Stimulated activated CD8-positive, alpha-beta memory T cell treated with anti-CD3 and anti-CD28 coated beads, Interleukin-2, amount 100 ng/mL, for 1 hour (primary cell): ENCODE measurements at places on chromosomes 5 and 9.

DNA sequence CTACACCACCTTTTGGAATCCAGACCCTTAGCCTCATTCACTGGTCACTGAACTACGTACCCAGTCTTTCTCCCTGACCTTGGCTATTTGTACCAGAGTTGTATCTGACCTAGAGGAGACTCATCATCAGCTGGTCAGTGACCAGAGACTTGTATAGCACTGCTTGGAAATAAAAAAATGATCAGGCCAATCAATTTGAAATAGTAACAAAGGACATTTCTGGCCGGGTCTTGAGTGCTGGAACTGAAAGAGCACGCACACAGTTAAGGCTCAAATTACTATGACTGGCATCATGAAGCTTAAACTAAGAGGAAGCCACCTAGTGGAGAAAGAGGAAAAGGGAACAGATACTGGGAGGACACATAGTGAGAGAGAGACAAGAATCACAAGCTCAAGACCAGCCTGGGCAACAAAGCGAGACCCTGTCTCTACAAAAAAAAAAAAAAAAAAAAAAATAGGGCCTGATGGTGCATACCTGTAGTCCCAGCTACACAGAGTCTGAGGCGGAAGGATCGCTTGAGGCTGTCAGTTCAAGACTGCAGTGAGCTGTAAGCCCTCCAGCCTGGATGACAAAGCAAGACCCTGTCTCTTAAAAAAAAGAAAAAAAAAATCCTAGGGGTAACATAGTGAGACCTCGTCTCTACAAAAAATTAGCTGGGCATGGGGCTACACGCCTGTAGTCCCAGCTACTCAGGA lies 12.8 kb upstream of the SRP19 start:
- DNase-seq, result no peak

GRCh38 chr9:105150991-105151685 lies 93.3 kb upstream of the SLC44A1 start:
- DNase-seq, result no peak

DNA sequence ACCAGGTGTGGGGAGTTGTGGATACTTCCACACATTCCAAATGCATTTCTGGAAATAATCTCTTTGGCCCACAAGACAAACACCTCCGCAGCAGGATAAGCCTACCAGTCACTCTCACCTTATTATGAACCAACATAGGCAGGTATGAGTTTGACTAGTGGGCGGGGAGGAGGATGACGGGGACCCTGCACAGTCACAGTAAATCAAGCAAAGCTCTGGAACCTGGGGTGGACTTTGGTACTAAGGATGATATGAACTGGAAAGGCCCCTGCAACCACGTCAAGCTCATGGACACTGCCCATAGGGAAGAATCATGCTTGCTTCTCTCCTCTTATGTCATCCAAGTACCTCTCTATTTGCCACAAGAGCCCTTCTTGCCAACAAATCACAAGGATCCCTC lies 259.4 kb downstream of the HSPA4 start:
- DNase-seq, result no peak

DNA sequence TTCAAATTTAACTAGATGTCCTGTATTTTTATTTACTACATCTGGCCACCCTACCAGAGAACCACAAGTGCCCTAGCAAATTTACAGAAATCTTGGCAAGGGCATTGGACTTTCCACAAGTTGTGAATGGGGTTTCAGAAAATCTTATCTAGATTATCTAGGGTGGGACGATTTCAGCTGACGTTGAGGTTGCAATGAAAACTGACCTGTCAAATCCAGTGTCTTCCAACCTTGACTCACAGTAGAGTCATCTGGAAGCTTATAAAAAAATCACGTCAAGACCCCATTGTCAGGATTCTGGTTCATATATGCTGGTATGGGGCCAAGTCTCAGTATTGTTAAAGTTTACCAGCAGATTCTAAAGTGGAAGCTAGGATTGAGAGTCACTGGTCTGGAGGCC lies 109.6 kb upstream of the ACTBL2 start:
- DNase-seq, result no peak

GRCh38 chr9:131237931-131238401 lies 38.3 kb downstream of the FAM78A start:
- DNase-seq, result peak; percentile 68

DNA sequence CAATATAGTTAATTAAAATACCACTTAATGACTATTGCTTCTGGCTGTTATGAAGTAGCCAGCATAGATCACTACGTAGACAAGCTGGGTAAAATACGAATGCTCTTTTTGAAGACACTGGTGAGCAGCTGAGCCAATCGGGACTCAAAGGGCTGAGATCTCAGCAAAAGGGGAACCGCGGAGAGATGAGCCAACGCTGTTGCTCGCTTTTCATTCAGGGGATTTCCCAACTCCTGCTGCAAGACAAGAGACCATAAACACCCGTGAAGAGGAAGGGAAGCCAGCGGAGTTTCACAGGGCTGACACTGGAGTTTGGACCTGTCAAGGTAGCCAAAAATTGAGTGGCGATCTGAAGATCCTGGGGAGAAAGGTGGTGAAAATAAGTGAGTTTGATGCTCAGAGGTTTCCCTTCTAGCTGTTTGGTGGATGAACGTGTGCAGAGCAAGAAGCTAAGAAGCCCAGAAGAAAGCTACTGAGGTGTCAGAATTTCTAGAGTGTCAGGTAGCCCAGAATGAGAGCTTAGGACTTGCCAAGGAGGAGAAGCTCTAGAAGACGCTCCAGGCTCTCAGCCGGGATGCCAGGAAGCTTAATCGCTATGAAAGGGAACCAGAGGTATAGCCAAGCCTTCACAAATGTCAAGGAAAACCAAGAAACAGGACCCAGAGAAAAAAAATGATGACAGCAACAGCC lies 79.6 kb upstream of the RNU6ATAC start:
- DNase-seq, result no peak

GRCh38 chr9:134891053-134891452 lies 10.4 kb downstream of the FCN2 start:
- no peak for DNase-seq

DNA sequence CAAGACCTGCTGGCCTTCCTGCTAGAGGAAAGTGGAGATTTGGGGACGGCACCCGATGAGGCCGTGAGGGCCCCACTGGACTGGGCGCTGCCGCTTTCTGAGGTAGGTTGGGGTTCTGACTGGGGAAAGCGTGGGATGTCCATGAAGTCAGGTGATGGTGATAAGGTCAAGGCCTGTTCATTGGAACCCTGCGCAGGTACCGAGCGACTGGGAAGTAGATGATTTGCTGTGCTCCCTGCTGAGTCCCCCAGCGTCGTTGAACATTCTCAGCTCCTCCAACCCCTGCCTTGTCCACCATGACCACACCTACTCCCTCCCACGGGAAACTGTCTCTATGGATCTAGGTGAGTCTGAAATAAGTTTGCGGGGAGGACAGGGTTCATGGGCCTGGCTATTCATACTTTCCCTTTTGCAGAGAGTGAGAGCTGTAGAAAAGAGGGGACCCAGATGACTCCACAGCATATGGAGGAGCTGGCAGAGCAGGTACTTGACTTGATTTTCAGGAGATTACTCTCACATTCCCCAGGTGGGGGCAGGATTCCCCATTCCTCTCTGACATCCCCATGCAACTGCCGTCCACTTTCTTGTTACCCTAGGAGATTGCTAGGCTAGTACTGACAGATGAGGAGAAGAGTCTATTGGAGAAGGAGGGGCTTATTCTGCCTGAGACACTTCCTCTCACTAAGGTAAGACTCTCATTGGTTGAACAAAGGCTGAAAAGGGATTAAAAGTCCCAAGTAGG lies 505 bp downstream of the CREB3 start:
- DNase-seq, result no peak

- DNase-seq, result no peak
These were observed 6.9 kb upstream of the GMCL2 start for GRCh38 chr5:178194026-178194425.
